HFFc6 (cell line): ENCODE measurements at places on chromosomes 1 and 21.

GRCh38 chr1:230058626-230059025 is 8.4 kb upstream of the GALNT2 start:
- DNase-seq = no peak

- DNase-seq = no peak
These were observed 19.9 kb downstream of the SOX13 start for GRCh38 chr1:204092632-204093420.

GRCh38 chr1:156992215-156992614 is 53.3 kb downstream of the ARHGEF11 start:
- no peak for DNase-seq

DNA sequence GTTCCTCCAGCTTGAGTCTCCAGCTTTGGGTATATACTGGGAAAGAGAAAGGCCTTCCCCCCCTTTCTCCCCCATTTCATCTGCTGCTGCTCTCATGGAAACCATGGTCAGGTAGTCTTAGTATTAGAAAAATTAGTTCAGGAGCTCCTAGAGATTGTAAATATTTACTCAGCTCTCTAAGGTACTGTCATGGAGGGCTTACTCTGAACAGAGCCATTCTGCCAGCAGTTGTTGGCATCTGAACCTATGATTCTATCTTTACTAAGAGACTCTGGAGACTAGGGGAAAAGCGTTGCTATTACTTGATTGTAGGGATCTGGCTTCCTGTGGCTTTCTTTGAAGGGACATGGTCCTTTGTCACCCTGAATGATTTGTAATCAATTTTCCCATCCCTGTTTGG is 6.1 kb downstream of the INTS3 start:
- DNase-seq = no peak

GRCh38 chr1:115706587-115707425 is 61.7 kb downstream of the CASQ2 start:
- peak; percentile 17 for DNase-seq

GRCh38 chr1:201171063-201172036 is 17.1 kb upstream of the TMEM9 start:
- peak; percentile 47 for DNase-seq

DNA sequence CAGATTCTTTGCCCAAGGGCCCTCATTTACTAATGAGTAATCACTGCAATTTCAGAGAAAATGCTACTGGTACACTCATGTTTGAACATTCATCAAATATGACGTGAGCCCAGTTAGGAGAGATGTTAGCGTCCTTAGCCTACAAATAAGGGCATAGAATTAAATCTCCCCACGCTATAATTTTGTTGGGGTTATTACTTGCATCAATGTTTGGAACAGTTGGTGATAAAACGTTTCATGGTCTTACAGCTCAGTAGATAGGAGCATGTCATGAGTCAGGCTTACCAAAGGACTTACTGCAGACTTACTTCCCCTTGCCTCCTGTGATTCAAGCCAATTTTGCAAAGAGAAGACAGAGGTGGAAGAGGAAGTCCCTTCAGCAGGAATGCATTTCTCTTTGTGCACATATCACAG is 304.0 kb downstream of the KIF26B start:
- peak; percentile 80 for DNase-seq

- DNase-seq = peak; percentile 93
These were observed 145.0 kb upstream of the DUSP10 start for GRCh38 chr1:221886743-221887414.

- no peak for DNase-seq
These were observed 28.0 kb upstream of the SMPDL3B start for GRCh38 chr1:27906759-27907158.

- DNase-seq = no peak
These were observed 529.3 kb downstream of the MATN1 start for GRCh38 chr1:30194046-30194619.

DNA sequence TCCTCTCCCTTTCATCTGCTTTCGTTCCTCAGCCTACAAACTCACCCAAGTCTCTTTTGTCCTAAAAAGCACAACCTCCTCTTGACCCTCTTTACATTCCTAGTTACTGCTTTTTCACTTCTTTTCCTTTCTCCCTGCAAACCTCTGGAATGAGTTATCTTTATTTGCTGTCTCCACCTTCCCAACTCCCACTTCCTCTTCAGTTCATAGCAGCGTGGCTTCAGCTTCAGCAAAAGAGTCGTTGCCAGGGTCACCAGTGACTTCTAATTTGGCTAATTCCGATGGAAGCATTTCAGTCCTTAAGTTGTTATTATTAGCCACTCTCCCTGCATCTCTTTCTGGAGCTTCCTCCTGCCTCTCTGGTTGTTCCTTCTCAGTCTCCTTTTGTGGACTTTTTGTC is 6.2 kb upstream of the TMEM54 start:
- DNase-seq = peak; percentile 20

DNA sequence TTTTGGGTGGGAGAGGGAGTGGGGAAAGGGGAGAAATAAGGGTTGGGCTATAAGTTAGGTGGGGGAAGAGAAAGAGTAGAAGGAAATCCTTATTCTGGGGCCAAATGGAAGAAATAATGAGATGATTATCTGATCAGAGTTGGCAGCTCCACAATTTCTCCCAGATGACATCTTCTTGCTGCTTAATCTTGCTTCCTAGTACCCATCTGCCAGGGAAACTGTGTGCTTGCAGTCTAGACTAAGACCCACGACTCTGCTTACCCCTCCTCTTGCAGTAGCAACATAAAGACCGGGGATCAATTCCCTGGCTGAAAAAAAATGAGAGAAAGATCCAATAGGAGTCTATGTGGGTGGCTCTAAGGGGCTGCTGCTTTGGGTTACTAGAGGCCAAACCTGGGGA is 95.6 kb downstream of the PAPPA2 start:
- DNase-seq = no peak

- DNase-seq = no peak
These were observed 251.0 kb downstream of the RHOU start for GRCh38 chr1:228986093-228986904.

DNA sequence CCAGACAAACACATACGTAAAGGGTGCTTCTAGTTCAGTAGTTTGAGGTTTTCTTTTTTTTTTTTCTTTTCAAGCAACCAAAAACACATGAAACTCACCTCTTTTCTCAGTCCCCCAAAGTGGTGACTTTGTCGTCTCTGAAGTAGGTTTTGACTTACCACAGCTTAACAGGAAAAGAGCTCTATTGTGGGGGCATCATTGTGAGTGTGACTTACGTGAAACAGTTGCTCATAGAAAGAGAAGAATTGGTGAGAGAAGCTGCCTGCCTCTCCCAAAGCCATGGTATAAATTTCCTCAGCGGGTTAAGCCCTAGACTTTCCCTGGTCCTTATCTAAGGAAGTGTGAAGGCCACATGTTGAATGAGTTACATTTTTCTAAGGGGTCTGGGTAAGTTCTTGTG is 11.9 kb downstream of the FASLG start:
- no peak for DNase-seq

DNA sequence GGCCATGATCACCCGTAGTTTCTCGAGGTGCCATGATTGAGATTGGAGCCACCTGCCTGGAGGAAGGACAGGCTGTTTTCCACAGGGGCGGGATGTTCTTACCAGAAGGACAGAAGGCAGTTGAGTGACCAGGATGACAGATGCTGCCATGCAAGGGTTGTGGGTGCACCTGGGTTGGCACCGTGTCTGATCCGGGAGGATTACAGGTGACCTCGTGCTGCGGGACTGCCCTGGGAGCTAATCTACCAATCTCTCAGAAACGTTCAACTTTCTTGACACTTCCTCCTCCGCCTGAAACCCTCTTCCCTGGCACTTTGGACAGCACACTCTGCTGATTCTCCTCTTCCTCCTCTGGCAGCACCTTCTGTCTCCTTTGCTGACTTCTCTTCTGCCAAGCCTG is 13.8 kb upstream of the SLC6A9 start:
- DNase-seq = no peak

- no peak for DNase-seq
These were observed 31.6 kb downstream of the KRTAP20-3 start for GRCh38 chr21:30674312-30674711.

- DNase-seq = peak; percentile 81
These were observed 12.8 kb downstream of the ADAMTSL4 start for GRCh38 chr1:150561974-150562445.
